Activated gamma-delta T cell treated with anti-CD3 and anti-CD28 coated beads, Interleukin-2, amount 50 U/mL, for 16 hours (primary cell): ENCODE measurements at places on chromosomes 1 and 21.

DNA sequence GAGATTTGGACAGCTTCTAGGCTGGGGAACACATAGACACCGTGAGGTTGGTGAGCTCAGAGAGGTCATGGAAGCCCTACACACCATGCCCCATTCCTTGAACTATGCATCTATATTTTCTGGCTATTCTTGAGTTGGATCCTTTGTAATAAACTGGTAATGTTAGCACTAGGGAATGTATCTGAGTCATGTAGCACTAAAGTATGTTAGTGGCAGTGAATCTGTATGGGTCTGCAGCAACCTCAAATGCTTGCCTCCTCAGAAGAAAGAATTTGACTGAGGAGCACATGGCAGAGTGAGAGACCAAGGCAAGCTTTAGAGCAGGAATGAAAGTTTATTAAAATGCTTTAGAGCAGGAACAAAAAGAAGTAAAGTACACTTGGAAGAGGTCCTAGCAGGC is 43.7 kb upstream of the LRRC7 start:
- DNase-seq: no peak

GRCh38 chr1:48540587-48540986 is 68.6 kb upstream of the SPATA6 start:
- no peak for DNase-seq

DNA sequence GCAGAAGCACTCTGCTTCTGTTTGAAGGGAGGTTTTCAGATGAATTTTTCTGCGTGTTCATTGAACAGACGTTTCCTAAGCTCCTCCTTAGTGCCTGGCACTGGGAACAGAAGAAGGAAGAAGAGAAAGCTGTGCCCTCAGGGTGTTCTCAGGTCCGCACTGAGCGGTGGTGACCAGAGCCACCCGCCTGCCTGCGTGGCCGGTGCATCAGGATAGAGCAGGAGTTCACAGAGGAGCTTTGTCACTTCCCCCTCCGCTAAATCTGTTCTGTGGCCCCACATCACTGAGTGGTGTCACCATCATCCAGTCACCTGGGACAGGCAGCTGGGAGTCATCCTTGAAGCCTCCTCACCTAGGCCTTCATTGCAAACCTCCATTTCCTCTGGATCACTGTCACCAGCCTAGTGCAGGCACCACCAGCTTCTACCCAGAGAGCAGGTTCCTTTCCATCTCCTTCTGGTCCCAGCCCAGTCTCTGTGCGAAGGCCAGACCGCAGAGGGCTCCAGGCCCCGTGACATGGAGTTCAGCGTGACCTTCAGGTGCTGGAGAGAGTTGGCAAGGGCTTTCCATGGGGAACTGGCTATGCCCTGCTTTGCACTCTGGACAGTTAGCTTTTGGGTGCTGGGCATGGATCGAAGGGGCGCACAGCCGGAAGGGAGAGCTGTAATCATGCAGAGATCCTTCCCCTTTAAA is 21.7 kb downstream of the PARK7 start:
- DNase-seq: no peak

GRCh38 chr1:104132382-104132973 is 382.8 kb downstream of the AMY1C start:
- no peak for DNase-seq

GRCh38 chr1:29651246-29651645 is 414.9 kb downstream of the PTPRU start:
- no peak for DNase-seq

DNA sequence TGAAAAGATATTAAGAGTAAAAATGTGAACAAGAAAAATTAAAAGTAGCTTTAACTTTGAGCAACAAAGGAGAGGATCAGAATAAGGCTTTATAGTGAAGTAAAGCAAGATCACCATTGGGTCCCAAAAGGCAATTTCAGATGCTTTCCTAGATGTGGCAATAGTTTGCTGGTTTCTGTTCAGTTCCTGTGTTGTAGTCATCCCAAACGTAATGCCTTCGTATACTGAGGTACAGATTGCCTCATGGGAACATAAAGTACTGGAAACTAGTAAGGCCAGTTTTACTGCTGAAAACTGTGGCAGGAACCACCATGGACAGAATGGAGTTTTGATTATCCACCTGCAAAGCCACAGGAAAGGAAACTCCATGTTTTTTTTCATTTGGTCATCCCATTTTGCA is 283.5 kb upstream of the SGIP1 start:
- DNase-seq: no peak
